Right atrium auricular region (tissue), 2 donors: ENCODE measurements at places on chromosomes 1 and 21. TPM values are rescaled to one million over a fixed set of nuclear protein-coding genes. Genes with fewer than 3 reads are reported as not detected.

The PGLYRP4 gene
- total RNA-seq = not detected

GRCh38 chr1:24392982-24393650, 20.5 kb downstream of the STPG1 start:
- H3K4me3 ChIP-seq = no peak overlapping the region
- no peak overlapping the region for H3K27ac ChIP-seq
- H3K27me3 ChIP-seq = no peaks in the 10 kb centered on the region
- DNase-seq = peak; percentile 21
- no peaks in the 10 kb centered on the region for H3K4me1 ChIP-seq

GRCh38 chr1:66271904-66272254, 262.1 kb upstream of the SGIP1 start:
- H3K27me3 ChIP-seq = no peaks in the 10 kb centered on the region
- H3K27ac ChIP-seq = peak overlapping the region; percentile 93
- DNase-seq = peak; percentile 79
- no peaks in the 10 kb centered on the region for H3K4me1 ChIP-seq
- H3K4me3 ChIP-seq = peak overlapping the region; percentile 15
- H3K36me3 ChIP-seq = no peaks in the 10 kb centered on the region

The DTL gene
- 0.08 TPM for total RNA-seq

The NBPF11 gene
- total RNA-seq = 2.2 TPM

The AKR7A3 gene
- 0.20 TPM for total RNA-seq

The PGD gene
- total RNA-seq = 51.1 TPM

The ELF3 gene
- total RNA-seq = 1.7 TPM

GRCh38 chr1:201895913-201896807, 7.5 kb downstream of the SHISA4 start:
- peaks cover 23% of the 10 kb centered on the region for H3K4me1 ChIP-seq
- no peak overlapping the region for H3K4me3 ChIP-seq
- H3K27ac ChIP-seq = peak overlapping the region; percentile 72
- peak; percentile 95 for DNase-seq

The RPTN gene
- total RNA-seq = not detected

- no peak for DNase-seq
- H3K27ac ChIP-seq = no peak overlapping the region
- H3K4me3 ChIP-seq = no peak overlapping the region
Measured at GRCh38 chr1:99606306-99606705, 39.6 kb upstream of the PALMD start.

DNA sequence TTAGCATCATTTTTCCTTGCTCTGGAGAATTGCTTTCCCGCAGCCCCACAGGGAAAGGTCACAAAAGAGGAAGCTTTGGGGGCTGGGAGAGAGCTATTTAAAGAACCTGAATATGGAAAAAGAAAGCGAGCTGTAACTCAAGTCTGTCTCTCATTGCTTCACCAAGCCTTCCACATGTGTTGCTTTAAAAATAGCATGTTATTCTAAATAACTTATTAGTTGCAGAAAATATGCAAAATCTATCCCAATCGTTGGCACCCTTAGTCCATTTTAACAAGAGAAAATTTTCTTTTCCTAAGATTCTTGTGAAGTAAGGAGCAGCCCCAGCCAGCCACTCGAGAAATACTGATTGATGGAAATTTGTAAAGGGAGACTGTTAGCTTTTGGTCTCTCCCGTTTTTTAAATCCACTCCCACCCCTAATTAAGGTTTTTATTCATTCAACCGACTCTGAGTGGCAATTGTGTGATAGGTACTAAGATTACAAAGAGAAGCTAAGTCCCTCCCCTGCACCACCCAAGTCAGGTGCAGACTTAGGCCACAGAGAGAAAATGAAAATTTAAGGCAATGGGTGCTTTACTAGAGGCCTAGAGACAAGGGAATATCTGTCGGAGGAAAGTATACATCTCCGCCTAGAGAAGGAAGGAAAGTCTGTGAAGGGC, 802 bp downstream of the CYP4X1 start:
- no peaks in the 10 kb centered on the region for H3K36me3 ChIP-seq
- peaks cover 43% of the 10 kb centered on the region for H3K4me1 ChIP-seq
- peak overlapping the region; percentile 53 for H3K4me3 ChIP-seq
- H3K27me3 ChIP-seq = no peaks in the 10 kb centered on the region

- no peaks in the 10 kb centered on the region for H3K36me3 ChIP-seq
- no peak for DNase-seq
- H3K27ac ChIP-seq = no peak overlapping the region
- no peak overlapping the region for H3K4me3 ChIP-seq
- no peaks in the 10 kb centered on the region for H3K27me3 ChIP-seq
- H3K4me1 ChIP-seq = no peaks in the 10 kb centered on the region
Measured at GRCh38 chr1:212718499-212718898, 18.9 kb upstream of the BATF3 start.

- H3K4me1 ChIP-seq = no peaks in the 10 kb centered on the region
- H3K27me3 ChIP-seq = no peaks in the 10 kb centered on the region
- no peak overlapping the region for H3K4me3 ChIP-seq
- no peaks in the 10 kb centered on the region for H3K36me3 ChIP-seq
Measured at GRCh38 chr1:164660412-164660772, 101.4 kb downstream of the PBX1 start.

The FABP3 gene
- total RNA-seq = 3,527 TPM

- H3K27me3 ChIP-seq = no peaks in the 10 kb centered on the region
- no peak for DNase-seq
- no peaks in the 10 kb centered on the region for H3K4me1 ChIP-seq
- no peaks in the 10 kb centered on the region for H3K36me3 ChIP-seq
- H3K4me3 ChIP-seq = no peak overlapping the region
Measured at GRCh38 chr1:31497601-31498000, 78.7 kb upstream of the TINAGL1 start.

- no peaks in the 10 kb centered on the region for H3K27me3 ChIP-seq
- no peak overlapping the region for H3K27ac ChIP-seq
- DNase-seq = no peak
- H3K4me1 ChIP-seq = no peaks in the 10 kb centered on the region
- H3K4me3 ChIP-seq = no peak overlapping the region
Measured at GRCh38 chr1:199087144-199087543, 448.3 kb downstream of the PTPRC start.

GRCh38 chr1:154611150-154611862, 3.3 kb upstream of the ADAR start:
- DNase-seq = no peak
- H3K27ac ChIP-seq = no peak overlapping the region
- H3K36me3 ChIP-seq = no peaks in the 10 kb centered on the region
- no peaks in the 10 kb centered on the region for H3K4me1 ChIP-seq
- H3K27me3 ChIP-seq = no peaks in the 10 kb centered on the region
- no peak overlapping the region for H3K4me3 ChIP-seq

DNA sequence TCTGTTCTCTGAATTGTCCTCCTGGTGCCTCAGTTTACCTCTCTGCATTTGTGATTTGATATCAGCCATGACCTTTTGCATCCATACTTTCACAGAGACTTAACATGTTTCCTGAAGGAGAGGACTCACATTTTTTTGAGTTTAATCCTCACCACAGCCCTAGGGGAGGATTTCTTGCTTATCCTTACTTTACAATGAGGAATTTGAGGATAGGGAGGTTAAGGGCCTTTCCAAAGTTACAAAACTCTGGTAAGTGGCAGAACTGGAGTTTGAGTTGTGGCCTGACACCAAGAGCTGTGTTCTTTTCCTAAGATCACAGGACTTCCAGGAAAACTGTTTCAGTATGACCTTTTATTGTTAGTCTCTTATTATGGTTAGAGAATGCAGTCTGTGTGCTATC, 34.2 kb downstream of the TNFRSF8 start:
- H3K36me3 ChIP-seq = no peaks in the 10 kb centered on the region
- no peaks in the 10 kb centered on the region for H3K4me1 ChIP-seq
- no peak overlapping the region for H3K27ac ChIP-seq
- H3K27me3 ChIP-seq = no peaks in the 10 kb centered on the region
- DNase-seq = no peak

DNA sequence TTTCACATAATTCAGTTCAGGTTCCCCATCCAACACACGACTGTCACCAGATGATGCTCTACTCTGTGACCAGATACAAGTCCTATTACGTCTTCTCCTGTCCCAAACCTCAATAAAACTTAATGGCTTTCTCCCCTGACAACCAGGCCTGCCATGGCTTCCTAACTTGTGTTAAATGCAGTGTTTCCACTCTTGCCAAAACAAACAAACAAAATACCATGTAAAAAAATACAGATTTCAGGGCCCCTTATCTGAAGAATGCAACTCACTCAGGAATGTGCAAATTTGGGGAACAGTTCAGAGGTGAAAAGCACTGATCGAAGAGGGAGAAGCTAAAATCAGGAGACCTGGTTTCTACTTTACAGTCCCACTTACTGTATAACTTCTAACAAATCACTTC, 863 bp upstream of the NUF2 start:
- H3K27ac ChIP-seq = no peak overlapping the region
- H3K27me3 ChIP-seq = no peaks in the 10 kb centered on the region
- peaks cover 15% of the 10 kb centered on the region for H3K36me3 ChIP-seq
- DNase-seq = no peak
- peak overlapping the region; percentile 71 for H3K4me3 ChIP-seq
